ENCODE measurements at places on chromosomes 11 and 22.
A peak's percentile ranks its signal among the peaks of the same experiment; 100 is the strongest.

GRCh38 chr22:17085277-17086181 lies 729 bp downstream of the IL17RA start:
- no peak for DNase-seq

DNA sequence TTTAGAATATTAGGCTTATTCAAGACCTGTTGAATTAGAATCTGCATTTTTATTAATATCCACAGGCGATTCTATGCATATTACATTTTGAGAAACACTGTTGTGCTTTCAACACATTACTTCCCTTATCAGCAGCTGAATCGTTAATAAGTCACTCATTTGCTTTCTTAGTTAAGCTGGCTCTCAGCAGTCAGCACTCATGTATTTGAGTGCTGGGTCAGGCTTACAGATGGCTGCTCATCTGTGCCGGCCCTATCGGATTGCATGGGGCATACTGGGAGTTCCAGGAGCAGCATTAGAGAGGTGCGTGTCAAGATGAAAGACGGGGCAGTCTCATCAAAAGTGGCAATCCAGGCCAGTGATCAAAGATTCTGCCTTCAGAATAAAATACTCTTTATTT lies 10.8 kb upstream of the OR51L1 start:
- DNase-seq, result no peak

DNA sequence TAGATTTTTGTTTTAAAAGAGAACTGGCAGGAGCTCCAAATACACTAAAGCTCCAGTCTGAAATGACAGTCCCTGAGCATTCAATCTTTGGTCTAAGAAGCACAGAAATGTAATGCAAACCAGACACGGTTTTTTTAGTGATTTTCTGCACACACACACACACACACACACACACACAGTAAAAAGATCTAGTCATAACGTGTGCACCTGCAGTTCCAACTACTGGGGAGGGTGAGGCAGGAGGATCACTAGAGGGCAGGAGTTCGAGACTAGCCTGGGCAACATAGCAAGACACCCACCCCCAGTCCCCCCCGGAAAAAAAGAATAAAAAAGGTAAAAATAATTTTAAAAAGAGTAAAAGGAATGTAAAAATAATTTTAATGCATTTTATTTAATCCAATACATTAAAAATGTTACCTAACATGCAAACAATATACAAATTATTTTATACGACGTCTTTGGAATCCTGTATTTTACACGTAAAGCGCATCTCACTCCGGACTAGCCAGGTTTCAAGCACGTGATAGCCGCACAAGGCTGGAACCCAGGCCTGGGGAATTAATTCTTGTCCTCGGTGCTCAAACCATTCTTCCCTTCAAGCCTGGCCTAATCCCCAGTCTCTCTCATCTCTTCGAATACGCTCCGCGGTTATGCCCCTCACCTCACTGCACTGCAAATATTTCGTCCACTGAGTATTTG lies 762 bp upstream of the TBC1D22A start:
- DNase-seq, result no peak

GRCh38 chr11:25910086-25910485 lies 421.8 kb upstream of the ANO3 start:
- no peak for DNase-seq

DNA sequence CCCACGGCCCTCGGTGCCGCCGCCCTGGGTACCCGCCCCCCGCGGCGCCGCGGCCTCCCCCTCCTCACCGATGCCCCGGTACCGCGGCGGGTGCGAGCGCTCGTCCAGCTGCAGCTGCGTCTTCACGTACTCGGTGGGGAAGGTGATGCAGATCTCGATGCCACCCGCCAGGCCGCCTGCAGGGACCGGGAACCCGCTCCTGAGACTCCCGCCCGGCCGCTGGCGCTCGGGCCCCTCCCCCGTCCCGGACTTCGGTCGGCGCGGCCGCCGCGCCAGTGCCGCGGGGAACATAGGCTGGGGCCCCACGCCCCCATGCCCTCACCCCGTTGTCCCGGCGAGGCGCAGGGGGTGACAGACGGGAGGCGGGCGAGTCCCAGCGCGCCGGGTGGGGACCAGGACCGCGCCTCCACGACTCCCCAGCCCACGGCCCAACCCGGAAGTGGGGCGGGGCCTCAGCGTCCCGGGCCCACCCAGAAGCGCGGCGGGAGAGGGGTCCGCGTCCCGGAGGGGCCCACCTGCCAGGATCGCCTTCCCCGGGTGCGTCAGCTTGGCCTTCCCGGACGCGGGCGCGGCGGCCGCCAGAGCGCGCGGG lies 375 bp downstream of the SLC25A1 start:
- peak; percentile 63 for DNase-seq

DNA sequence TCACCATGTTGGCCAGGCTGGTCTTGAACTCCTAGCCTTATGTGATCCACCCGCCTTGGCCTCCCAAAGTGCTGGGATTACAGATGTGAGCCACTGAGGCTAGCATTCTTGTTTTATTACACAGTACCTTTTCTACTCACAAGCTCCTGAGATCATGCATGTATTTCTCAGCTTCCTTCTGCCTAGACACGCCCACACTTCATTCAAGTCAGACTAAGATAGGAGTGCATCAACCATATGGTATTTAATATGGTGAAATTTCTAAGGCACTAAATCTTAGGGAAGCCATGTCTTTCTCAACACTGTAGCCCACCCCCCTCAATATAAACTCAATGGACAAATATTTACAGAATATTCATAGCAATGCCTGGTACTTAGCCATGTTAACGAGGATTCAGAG lies 62.1 kb downstream of the SLC25A17 start:
- DNase-seq, result no peak

DNA sequence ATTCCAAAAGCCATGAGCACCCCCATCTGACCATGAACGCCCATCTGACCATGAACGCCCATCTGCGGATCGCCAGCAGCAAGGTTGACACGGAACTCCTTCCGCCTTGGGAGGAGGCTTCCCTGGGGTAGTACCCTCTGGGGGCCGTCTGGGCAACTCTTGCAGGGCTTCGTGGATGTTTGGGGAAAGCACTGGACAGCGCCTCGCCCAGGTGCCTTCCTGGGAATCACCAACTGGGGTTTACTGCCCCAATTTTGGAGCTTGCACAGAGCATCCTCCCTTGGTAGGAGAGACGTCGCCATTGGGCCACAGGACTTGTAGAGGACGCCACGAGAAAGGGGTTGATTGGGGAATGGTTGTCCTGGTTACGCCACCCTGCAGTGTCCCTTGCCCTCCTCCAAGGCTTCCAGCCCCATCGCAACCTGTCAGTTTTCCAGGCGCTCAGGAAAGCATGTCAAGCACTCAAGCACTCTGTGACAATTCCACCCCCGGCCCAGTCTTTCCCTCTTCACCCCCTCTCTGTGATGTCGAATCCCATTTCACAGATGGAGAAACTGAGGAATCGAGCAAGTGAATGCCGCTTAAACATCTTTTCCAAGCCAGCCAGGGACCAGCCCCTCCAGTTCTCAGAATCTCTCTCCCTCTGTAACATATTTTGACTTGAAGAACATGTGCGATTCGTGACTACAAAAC lies 914 bp upstream of the PRDM11 start:
- no peak for DNase-seq

GRCh38 chr11:69394869-69395246 lies 86.6 kb upstream of the LINC01488 start:
- no peak for DNase-seq

DNA sequence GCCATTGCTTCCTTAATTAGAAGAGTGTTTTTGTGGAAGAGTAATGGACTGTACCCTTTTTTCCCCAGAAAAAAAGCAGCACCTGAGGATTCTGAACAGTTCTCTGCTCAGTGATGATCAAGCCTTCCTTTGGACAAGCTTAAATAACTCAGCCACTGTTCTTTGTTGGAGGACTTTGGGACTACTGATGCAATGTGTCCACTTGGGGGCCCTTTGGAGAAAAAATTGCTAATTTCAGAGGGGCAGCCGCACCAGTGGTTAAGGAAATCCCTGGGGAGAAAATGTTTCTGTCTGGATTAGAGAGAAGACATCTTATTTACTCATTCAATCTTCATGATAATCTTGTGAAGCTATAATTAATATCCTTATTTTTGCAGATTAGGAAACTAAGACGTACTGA lies 5.3 kb upstream of the KMT2A start:
- no peak for DNase-seq

- no peak for DNase-seq
These were observed 80.8 kb downstream of the CACNA1I start for GRCh38 chr22:39651053-39651996.

DNA sequence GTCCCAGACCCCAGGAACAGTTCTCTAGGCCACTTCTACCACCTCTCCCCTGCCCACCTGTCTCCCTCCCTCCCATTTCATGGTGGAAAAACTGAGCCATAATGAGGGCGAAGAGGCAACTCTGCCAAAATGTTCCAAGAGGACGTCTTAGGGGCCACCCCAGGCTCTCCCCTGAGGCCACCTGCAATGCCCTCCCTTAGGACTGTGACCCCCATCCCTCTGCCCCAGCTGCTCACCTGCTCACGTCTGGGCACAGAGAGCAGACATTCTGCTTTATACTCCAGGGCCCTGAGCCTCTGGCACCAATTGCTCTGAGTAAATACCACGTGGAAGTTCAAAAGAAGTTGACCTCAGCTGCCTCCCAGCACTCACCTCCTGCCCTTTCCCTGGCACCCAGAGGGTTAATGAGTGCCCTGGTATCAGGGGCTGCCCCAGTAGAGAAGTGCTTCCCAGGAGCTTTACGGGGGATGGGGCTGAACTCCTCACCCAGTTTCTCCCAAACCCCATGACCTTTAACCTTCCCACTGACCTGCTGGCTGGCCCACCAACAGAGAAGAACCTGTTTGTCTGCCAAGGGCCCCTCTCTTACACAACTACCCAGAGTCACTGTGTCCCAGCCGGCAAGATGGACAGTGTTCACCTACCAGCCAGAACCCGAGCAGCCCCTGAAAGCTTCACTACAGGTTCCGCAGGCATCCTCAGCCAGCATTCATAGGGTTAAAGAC lies 627 bp upstream of the APOA5 start:
- no peak for DNase-seq

DNA sequence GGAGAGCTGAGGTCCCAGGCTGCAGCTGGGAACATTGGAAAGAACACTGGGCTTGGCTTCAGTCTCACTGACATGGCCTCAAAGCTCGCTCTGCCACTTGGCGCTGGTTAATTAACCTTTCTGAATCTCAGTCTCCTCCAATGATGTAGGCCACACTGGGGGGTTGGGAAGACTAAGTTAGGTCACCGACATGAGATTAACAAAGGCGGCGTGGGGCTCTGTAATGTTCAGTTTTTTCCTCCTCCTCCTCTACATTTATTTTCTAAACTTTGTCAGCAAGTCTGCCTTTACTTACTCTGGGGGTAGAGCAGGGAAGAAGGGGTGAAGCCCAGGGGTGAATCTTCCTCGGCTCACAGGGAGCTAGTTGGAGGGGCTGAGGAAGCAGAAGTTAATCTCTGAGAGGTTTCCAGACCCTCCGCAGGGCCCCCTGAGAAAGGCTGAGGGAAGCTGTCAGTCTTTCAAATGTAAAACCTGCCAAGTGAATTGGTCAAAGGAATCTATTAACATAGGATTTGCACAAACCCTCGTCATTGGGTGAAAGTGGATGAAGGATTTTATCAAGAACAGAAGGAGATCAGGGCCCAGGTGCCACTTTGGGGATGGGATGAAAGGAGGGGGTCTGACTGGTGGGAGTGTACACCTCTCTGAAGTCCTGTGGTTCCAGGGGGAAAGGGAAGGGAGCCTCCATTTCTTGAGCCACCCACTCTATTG lies 32.1 kb upstream of the TENM4 start:
- no peak for DNase-seq

GRCh38 chr11:35488117-35488516 lies 37.3 kb downstream of the PAMR1 start:
- DNase-seq, result no peak

GRCh38 chr11:2305788-2306451 lies 4.1 kb downstream of the TSPAN32 start:
- no peak for DNase-seq

DNA sequence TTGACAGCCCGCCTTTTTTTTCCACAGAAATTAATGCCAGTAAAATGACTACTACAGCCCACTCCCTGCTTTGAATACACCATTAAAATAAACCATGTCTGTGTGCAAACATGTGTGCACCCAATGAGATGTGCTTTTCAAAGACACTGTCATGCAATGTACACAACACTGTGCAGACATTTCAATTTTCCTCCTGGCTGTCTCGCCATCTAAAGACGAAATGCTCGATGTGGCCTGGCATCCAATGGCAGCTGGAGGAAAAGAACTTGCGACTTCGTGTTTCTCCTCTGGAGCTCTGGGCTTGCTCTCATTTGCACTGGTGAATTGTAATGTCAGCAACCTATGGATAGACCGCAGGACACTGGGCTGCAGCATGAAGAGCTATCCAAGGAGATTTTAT lies 147.0 kb upstream of the NAV2 start:
- no peak for DNase-seq

DNA sequence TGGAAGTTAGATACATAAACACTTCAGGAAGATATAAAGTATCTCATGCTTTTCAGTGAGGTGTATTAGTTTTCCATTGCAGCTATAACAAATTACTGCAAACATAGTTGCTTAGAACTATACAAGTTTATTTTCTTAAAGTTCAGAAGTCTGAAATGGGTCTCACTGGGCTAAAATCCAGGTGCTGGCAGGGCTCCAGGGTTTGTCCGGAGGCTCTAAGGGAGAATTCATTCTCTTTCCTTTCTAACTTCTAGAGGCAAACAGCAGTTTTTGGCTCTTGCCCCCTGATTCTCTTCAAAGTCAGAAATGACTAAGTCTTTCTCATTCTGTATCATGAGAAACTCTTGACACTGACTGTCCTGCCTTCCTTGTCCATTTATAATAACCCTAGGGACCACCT lies 138.8 kb downstream of the AASDHPPT start:
- no peak for DNase-seq

DNA sequence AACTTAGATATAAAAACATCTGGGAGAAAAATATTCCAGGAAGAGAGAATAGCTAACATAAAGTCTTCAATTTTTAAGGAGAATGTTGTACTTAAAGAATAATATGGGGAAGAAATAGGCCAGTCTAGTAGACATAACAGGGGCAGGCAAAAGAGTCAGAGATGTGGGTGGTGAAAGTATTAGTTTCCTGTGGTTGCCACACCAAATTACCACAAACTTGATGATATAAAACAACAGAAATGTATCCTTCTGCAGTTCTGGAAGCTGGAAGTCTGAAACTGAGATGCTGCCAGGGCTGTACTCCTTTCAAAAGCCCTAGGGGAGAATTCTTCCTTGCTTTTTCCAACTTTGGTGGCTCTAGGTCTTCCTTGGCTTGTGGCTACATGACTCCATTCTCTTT lies 1309.7 kb downstream of the LRRC4C start:
- DNase-seq, result no peak

DNA sequence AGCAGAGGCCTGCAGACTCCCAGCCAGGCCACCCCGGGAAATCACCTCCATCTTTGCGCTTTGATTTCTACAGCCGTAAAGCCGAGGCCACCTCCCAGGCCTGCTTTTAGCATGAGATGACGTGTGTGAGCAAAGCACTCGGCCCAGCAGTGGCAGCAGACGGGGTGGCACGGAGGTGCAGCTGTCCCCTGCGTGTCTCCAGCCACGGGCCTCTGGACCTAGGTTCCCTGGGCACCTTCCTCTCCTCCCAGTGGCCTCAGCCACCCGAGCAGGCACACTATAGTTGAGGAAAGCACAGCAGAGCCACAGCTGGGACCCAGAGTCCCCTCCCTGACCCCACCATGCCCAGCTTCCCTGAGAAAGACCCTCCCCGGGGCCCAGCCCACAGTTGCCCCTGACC lies 15.9 kb downstream of the GNAZ start:
- no peak for DNase-seq
